Daoy (cell line): ENCODE measurements at places on chromosomes 1 and 21. TPM values are rescaled to one million over a fixed set of nuclear protein-coding genes. Genes with fewer than 3 reads are reported as not detected.
A peak's percentile ranks its signal among the peaks of the same experiment; 100 is the strongest.

Gene CD34
- not detected in 2 replicates for total RNA-seq

Gene B3GALT5
- total RNA-seq = 0.57 and 1.8 TPM in 2 replicates

GRCh38 chr1:34983700-34984355 is 1.3 kb downstream of the TMEM35B start:
- DNase-seq = peak; percentile 34

- peak; percentile 92 for DNase-seq
Observed at GRCh38 chr1:214557952-214558735, 6.7 kb upstream of the PTPN14 start.

- DNase-seq = no peak
Observed at GRCh38 chr21:44687671-44688070, 5.7 kb upstream of the KRTAP12-1 start.

DNA sequence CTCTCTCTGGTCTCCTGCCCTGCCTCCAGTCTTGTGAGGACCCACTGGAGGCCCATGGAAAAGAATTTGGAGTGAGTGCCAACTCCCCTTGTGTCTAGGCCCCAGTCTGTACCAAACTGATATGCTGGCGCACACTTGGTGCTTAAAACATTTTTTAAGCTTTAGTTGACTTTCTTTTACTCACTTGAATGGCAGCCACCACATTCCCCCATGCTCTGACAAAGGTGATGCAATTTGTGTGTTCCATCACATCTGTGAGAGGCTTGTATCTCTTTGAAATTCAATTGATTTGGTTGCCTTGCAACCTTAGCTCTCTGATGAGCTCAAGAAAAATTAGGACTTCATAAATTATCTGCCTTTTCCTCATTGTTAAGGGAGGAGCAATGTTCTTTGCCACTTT is 30.5 kb upstream of the WDTC1 start:
- DNase-seq = no peak

GRCh38 chr1:181131255-181131941 is 42.9 kb downstream of the IER5 start:
- no peak for DNase-seq

GRCh38 chr1:17001760-17002523 is 9.8 kb downstream of the ATP13A2 start:
- DNase-seq = no peak
